A549 treated with AZD2906 at 1 μM for 4 hours (cell line): ENCODE measurements at places on chromosomes 6 and 20. TPM values are rescaled to one million over a fixed set of nuclear protein-coding genes. Genes with fewer than 3 reads are reported as not detected.

The OR2H1 gene
- total RNA-seq, result not detected in 5 replicates

The PGC gene
- 0.09 to 0.38 TPM (median 0.16 TPM) in 5 replicates for total RNA-seq

The PSORS1C2 gene
- 0.08 TPM in 1 of 5 replicates, not detected in the others for total RNA-seq

The NR2E1 gene
- 0.05 TPM in 2 of 5 replicates, not detected in the others for total RNA-seq

The OPN5 gene
- not detected in 5 replicates for total RNA-seq

The FAM83C gene
- total RNA-seq, result 0.11 to 0.20 TPM (median 0.15 TPM) in 5 replicates

The HRH3 gene
- total RNA-seq, result 0.02 TPM in 1 of 5 replicates, not detected in the others

The ARFGEF2 gene
- 12.0 to 15.9 TPM (median 13.7 TPM) in 5 replicates for total RNA-seq

The OXT gene
- not detected in 5 replicates for total RNA-seq

The KIAA1755 gene
- 0.13 to 0.22 TPM (median 0.17 TPM) in 5 replicates for total RNA-seq

The SLC26A8 gene
- 0.02 to 0.07 TPM in 2 of 5 replicates, not detected in the others for total RNA-seq

The TMC2 gene
- not detected in 5 replicates for total RNA-seq

The TPX2 gene
- 95.0 to 121 TPM (median 100 TPM) in 5 replicates for total RNA-seq

The ARHGAP40 gene
- 0.05 to 0.09 TPM in 2 of 5 replicates, not detected in the others for total RNA-seq

The CDSN gene
- total RNA-seq, result 0.03 to 0.06 TPM (median 0.05 TPM) in 4 of 5 replicates, not detected in the other

The EYS gene
- 0.02 to 0.11 TPM (median 0.10 TPM) in 4 of 5 replicates, not detected in the other for total RNA-seq

The LRRC73 gene
- total RNA-seq, result 0.48 to 1.2 TPM (median 1.1 TPM) in 5 replicates

The HEY2 gene
- total RNA-seq, result 0.03 to 0.10 TPM (median 0.05 TPM) in 4 of 5 replicates, not detected in the other

The TRAM2 gene
- total RNA-seq, result 31.7 to 38.6 TPM (median 36.5 TPM) in 5 replicates
